Activated T-cell treated with anti-CD3 and anti-CD28 coated beads, Interleukin-2, amount 50 U/mL, for 48 hours (primary cell): ENCODE measurements at places on chromosomes 5 and 9.

- DNase-seq: no peak
Measured at GRCh38 chr9:97512966-97513560, 11.6 kb downstream of the TMOD1 start.

GRCh38 chr5:78058625-78059024, 235.9 kb downstream of the AP3B1 start:
- DNase-seq: no peak

DNA sequence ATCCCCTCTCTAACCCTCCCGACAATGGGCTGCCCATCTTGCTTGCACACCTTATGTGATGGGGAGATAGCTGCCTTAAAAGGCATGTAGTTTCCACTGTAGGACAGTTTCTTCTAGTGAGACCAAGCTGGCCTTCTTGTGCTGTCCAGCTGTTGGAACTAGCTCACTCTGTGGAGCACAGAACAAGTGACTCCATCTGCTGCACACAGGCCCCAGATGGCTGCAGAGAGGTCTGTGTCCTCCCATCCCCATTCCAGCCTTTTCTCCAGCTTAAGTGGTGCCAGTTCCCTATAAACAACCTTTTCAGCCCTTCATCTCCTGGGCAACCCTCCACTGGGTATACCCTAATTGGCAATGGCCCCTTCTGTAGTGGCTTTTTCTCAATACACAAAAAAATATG, 18.7 kb upstream of the PSD2 start:
- no peak for DNase-seq

DNA sequence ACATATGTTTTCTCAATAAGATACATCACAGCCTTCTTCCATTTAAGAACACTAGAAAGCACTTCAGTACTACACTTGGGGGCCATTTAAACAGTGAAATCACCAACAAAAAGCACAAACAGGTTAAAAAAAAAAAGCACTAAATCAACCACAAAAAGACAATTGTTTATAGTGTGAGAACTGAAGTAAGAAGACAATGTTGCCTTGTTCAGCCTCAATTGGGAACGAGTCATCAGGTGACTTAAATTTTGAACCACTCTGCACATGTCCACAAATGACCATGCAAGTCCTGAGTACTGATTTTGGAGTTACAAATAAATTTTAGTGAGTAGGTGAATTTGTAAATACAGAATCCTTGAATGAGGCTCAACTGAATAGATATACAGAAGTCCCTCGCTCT, 37.2 kb upstream of the HNRNPA0 start:
- no peak for DNase-seq

- no peak for DNase-seq
Measured at GRCh38 chr5:65758546-65759144, 36.6 kb downstream of the NLN start.

DNA sequence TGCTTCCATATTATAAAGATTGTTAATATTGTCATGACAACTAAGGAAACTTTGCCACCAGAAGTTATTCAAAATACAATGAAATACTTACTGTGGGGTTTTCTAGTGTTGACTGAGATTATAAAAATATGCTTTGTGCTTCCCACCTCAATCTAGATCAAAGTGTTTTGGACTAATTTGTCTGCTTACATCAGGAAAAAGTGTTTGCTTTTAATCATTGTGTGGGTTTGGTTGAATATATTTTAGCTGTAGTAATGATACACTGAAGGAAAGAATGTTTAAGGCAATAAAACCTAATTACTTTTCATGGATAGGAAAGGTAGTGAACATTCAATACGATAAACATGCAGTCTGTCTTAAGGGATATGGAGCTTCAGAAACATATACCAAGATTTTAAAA, 29.8 kb upstream of the MAN2A1 start:
- DNase-seq: no peak

DNA sequence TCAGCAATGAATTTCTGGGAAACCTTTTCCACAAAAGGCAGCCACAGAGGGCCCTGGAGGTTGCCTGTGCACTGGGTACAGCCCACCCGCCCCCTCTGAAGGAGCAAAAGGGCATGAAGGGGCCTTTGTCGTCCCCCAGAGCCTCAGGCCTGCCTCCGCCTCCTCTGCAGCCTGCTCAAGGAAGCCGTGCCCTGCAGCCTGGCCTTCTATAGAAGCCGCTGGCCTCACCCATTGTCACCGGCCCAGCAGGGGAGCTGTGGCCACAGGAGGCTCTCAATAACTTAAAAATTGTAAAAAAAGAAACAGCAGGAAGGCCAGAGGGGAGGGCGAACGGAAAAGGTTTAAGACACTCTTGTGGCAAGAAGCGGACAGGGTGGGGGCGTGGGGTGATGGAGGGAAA, 213.3 kb downstream of the IRX2 start:
- no peak for DNase-seq

DNA sequence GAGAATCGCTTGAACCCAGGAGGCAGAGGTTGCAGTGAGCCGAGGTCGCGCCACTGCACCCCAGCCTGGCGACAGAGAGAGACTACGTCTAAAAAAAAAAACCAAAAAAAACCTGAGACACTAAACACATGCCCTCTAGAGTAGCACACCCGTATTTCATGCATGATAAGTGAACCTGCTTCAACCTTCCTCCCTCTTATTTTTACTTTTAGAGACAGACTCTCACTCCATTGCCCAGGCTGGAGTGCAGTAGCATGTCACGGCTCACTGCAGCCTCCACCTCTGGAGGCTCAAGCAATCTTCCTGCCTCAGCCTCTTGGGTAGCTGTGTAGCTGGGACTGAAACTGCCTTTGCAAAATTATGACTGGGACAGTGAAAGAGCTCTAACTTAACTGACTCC, 17.6 kb upstream of the NANS start:
- DNase-seq: no peak

DNA sequence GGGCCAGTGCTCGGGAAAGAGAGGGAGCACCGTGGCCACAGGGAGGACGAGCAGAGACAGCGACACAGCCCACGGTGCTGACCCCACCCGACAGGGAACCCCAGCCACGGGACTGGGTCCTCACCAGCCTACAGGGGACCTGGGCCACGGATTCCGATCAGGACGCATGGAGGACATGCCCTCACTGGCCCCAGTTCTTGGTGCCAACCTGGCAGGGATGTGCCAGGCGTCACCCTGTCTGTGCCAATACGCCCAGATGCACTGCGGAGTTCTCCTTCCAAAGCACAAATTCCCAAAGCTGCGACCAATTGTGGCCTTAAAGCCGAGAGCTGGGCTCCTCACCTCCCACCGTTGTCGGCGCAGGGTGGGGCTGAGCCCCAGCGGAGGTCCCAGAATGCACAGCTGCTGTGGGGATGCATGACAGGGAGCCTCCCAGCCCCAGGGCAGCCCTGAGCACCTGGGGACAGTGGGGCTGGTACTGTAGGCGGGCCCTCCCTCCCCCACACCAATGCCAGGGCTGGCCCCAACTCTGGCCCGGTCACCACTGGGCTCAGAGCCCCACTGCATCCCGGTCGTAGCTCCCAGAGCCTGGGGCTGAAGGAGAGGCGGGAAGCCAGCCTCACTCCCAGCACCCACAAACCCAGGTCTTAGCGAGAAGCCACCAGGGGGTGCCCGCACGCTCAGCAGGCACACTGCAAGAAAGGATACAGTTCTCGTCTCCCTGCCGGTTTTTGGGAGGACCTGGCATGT, 44.2 kb downstream of the NKD2 start:
- DNase-seq: no peak

DNA sequence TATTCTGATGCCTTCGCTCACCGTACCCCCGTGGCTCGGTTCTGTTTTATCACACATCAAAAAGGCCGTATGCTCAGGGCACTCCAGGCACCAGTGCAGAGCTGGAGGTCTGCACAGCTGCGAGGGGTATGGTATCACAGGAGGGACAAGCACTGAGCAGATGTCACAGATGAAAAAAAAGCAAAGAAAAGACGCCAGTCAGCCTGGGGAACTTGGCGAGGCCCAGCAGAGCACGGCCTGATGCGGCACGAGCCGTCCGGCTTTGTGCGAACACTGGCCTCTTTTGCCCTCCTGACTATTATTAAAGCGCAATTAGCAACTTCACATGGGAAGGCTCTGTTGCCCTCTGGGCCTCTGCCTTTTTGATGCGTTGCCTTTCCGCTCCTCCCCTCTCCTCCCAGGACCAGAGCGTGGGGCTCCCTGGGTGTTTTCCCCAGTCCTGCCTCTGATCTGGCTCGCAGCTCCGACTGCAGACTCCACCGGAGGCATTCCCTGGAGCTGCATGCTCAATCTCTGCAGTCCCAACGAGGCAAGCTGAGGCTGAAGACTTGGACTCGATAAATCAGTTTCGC, 44.4 kb downstream of the AK8 start:
- no peak for DNase-seq

GRCh38 chr9:131320031-131320685, 30.6 kb downstream of the PLPP7 start:
- no peak for DNase-seq

DNA sequence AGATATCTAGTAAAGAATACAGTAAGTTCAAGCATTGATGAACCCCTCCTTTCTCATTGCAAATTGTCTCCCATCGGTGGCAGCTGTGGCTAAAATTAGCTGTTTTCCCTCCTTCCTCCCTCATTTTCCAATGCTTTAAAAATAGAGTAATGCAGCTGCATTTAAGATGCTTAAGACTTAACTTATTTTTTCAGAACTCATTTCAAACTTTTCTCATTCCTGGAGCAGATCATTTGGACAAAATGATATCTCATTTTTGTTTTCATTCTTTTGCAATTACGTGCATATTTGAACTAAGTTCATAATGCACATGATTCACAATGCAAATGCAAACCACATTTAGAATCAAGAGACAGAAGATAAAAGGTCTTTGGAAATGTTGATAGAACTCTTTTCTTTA, 14.6 kb downstream of the HSPB3 start:
- DNase-seq: no peak

GRCh38 chr5:129046151-129046550, 48.4 kb upstream of the ISOC1 start:
- DNase-seq: no peak

DNA sequence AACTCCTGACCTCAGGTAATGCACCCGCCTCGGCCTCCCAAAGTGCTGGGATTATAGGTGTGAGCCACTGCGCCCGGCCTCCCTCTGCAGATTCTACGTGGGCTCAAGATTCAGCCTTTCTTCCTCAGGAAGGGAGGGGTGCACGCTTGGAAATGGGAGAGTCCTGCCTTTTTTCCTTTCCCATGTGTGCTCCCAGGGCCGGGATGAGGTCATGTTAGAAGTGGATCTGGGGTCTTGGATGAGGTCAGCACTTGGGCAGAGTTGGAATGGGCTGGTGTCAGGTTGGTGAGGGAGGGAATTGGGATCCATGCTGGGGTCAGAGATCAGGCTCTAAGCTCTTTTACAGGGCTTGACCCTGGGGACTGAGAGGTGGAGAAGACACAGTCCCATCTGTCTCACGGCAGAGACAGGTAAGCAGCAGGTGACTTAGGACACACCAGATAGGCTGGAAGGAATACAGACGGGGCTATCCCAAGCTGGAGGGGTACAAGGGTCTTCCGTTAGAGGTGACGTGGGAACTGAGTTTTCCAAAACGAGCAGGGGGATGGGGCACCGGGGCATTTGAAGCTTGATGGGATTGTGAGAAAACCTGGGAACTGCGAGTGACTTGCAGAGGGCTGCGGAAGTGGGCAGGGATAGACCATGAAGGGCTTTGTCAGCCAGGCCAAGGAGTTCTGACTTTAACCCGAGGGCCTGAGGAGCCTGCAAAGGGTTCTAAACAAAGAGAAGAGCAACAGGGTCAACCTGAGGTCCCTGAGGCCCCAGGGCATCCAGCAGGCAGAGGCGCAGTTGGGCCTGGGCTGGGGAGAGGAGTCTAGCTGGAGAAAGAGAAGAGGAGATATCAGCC, 1.8 kb upstream of the AQP7 start:
- DNase-seq: no peak

- DNase-seq: no peak
Measured at GRCh38 chr9:107360098-107360497, 77.0 kb downstream of the RAD23B start.

DNA sequence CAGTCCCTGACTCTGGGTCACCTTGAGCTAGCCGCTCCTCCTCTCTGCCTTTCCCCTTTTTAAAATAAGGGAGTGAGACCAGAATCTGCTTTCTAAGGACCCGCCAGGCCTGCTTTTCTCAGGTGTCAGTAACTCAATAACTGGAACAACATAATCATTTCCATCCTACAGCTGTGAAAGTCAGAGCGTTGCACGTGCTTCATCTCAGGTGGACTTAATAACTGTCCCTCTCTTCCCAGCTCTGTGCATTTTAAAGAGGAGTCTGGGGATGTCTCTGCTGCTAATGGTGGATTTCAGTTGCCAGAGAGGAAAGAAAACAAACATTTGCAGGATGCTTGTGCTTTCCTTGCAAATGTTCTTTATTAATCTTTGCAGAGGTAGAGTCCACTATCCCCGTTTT, 93.7 kb downstream of the PCDH1 start:
- no peak for DNase-seq

- DNase-seq: no peak
Measured at GRCh38 chr5:158513490-158514318, 586.0 kb downstream of the EBF1 start.

- no peak for DNase-seq
Measured at GRCh38 chr5:95181644-95182043, 103.2 kb downstream of the MCTP1 start.

DNA sequence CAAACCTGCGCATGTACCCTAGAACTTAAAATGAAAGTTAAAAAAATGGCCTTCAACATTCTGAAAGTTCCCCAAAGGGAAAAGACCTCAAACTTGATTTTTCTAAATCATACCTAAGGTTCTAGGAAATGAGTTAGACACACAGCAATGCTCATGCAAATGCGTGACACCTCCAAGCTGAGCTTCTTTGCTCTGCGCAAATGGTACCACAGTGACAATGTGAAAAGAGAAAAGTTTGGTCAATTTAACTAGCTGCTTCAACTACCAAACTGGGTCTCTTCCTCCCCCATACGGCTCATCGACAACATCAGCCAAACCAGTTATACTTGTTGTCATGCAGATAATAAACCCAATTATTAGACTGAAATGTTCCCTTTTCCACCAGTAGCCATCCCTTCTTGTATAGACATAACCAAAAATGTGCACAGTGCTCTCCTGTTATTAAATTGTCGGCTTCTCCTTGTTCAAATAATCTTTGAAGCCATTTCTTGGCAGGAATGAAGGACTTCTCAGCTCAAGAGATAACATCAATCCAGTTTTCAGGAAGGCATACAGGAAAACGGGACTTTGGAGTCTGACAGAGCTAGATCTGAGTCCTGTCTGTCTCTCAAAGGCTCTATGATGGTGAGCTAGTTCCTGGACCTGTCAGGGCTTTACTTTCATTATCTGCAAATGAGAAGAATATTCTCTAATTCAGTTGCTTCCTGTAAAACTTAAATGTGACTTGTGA, 185.6 kb upstream of the NR3C1 start:
- no peak for DNase-seq

GRCh38 chr9:114310471-114311450, 12.1 kb upstream of the ORM1 start:
- DNase-seq: peak; percentile 3

- peak; percentile 91 for DNase-seq
Measured at GRCh38 chr9:137095664-137096517, 9.1 kb downstream of the MAN1B1 start.
